T-helper 9 cell (primary cell): ENCODE measurements at places on chromosomes 13 and 19.

GRCh38 chr13:98198683-98199082 lies 21.6 kb upstream of the RNF113B start:
- DNase-seq = no peak

DNA sequence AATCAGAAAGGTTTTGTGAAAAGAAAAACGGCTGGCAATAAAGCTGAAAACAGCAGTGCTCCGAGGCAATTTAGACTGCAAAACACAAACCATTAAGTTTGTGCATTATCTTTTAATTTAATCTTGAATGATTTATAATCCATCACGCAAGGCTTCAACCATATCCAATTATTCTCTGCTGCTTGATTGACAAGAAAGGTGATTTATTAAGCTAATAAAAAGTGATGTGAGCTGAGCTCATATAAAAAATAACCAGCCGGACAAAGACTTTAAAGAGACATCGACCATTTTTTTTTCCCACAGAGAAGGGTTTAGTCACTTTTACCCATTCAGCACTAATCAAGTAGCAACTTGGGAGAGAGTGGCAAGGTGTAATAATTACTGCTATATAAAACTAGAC lies 33.6 kb downstream of the TSHZ3 start:
- no peak for DNase-seq

GRCh38 chr19:6056282-6056741 lies 54.0 kb downstream of the RFX2 start:
- DNase-seq = no peak

GRCh38 chr19:29445246-29445645 lies 80.5 kb upstream of the VSTM2B start:
- no peak for DNase-seq

DNA sequence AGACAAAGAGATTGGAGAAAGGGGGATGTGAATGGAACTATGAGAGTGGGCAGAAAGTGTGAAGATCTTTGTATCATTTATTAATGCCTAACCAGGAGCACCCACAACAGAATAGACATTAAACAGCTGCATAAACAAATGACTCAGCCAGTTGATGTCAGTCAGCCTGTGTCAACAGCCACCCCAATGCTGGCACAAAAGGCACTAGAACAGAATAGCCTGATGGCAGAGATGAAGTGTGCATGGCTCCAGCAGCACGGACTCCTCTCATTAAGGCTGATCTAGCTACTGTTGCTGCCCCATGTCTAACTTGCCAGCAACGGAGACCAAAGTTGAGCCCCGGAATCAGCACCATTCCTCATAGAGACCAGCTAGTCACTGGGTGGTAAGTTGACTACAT lies 7.8 kb downstream of the CPB2 start:
- no peak for DNase-seq

- no peak for DNase-seq
These were observed 188.2 kb upstream of the RNF113B start for GRCh38 chr13:98365302-98365701.

DNA sequence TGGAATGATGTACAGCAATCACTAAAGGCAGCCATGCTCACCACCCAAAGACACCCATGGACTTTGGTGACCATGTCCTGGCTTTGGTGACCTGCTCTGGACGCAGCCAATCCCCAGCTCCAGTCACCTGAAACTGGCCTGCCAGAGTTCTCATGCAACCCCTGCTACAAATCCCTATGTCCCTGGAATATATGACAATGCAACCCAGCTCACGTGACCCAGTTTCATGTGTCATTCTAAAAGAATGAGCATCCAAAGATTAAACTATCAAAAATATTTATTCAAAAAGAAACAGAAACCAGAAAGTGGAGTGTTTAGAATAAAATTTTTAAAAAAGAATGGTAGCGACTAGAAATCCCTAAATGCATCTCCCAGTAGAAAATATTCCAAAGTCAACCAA lies 203.3 kb upstream of the IRS2 start:
- DNase-seq = no peak

GRCh38 chr19:45890877-45891276 lies 4.9 kb upstream of the IRF2BP1 start:
- no peak for DNase-seq

DNA sequence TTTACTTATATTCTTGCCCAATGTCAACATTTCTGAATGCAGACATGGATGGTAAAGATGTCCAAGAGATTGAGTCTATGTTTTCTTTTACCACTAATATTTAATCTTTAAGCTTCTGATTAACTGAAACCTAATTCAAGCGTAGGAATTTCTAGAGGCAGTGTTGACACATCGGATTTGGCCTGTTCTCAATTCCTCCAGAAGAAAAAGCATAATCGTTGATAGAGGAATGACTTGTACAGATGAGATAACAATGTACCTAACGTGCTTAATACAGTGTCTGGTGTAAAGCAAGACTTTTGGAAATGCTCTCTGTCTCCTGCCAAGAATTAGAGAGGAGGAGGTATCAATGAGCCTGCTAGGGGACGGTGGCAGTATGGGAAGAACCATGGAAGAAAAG lies 35.2 kb downstream of the SLC15A1 start:
- DNase-seq = no peak

DNA sequence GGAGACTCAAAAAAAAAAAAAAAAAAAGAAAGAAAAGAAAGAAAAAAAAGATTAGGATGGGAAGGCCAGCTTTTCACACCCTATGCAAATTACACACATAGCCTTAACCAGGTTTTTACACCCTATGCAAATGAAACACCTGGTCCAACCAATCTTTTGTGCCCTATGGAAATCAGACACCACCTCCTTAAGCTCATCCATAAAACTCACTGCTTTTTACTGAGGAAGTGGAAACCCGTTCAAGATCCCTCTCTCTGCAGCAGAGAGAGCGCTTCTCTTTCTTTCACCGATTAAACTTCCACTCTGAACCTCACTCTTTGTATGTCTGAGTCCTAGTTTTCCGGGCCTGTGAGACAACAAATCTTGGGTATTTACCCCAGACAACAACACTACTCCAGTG lies 25.3 kb upstream of the HOMER3 start:
- no peak for DNase-seq

DNA sequence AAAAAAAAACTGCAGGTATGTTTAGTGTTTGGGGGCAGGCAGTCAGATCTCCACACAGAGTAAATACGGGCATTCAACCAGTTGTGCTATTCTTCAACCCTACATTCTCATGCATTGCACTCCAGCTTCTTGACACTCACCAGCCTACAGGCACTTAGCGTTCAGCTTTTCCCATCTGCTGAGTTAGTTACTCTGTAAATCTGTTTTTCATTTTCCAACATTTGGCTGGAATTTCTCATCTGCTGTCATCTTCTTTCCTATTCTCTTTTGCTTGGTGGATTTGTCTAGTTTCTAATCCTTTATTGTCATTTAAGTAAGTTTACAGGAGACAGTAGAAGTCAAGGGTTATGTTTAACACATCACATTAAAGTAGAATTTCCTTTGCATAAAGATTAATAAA lies 1318.9 kb downstream of the OLFM4 start:
- no peak for DNase-seq

GRCh38 chr13:83752141-83752540 lies 130.1 kb downstream of the SLITRK1 start:
- no peak for DNase-seq

GRCh38 chr19:720345-721160 lies 11.8 kb downstream of the PALM start:
- DNase-seq = no peak

- DNase-seq = no peak
These were observed 1.1 kb upstream of the ONECUT3 start for GRCh38 chr19:1752009-1752756.

GRCh38 chr19:54319049-54319448 lies 6.1 kb upstream of the LILRA5 start:
- no peak for DNase-seq

GRCh38 chr13:50599927-50600326 lies 243.6 kb downstream of the DLEU7 start:
- no peak for DNase-seq

DNA sequence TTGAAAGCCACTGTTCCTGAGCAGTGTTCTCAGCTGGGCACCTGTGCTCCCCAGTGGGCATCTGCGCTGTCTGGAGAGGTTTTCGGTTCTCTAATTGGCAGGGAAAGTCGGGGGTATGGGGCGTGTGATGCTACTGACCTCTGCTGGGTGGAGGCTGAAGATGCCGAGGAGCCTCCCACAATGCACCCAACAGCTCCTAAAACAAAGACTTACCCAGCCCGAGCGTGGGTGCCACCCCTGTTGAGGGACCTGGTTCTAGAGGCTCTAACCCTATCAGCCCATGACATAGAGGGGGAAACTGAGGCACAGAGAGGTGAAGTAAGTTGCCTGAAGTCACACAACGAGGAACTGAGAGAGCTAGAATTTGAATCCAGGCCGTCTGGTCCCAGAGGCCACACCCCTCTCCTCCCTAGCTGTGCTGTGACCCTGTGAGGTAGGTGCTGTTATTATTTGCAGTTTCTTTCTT lies 2.3 kb downstream of the SPACA4 start:
- DNase-seq = peak; percentile 31

GRCh38 chr19:8423817-8424223 lies 10.7 kb downstream of the MARCHF2 start:
- no peak for DNase-seq

GRCh38 chr19:17052439-17052838 lies 22.8 kb downstream of the HAUS8 start:
- no peak for DNase-seq

GRCh38 chr13:34034411-34034810 lies 216.5 kb downstream of the RFC3 start:
- no peak for DNase-seq

GRCh38 chr19:33482476-33482875 lies 39.1 kb downstream of the PEPD start:
- DNase-seq = no peak
